GM12891 (cell line): ENCODE measurements at places on chromosomes 13 and 19.

GRCh38 chr19:6862673-6863078, 24.7 kb upstream of the ADGRE1 start:
- peak; percentile 65 for DNase-seq

GRCh38 chr19:34067861-34068271, 104.4 kb upstream of the LSM14A start:
- DNase-seq: no peak

DNA sequence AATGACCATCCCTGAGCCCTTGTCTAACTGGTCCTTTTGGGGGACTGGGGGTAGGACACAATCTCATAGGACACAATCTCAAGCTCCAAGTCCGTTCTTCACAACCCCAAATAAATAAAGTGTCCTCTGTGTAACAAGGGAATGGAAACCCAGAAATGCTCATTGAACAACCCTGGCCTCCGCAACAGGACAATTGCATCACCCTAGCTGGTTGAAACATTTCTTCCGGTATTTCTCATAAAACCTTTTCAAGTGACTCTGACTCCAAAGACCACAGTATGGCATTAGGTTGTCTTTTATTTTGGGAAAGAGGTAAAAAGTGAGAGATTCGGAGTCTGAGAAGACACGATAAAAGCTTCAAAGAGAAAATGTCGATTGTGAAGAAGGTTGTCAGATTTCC, 186.6 kb downstream of the ZNF536 start:
- no peak for DNase-seq

- DNase-seq: no peak
Measured at GRCh38 chr13:112894673-112895481, 74.1 kb upstream of the MCF2L start.

DNA sequence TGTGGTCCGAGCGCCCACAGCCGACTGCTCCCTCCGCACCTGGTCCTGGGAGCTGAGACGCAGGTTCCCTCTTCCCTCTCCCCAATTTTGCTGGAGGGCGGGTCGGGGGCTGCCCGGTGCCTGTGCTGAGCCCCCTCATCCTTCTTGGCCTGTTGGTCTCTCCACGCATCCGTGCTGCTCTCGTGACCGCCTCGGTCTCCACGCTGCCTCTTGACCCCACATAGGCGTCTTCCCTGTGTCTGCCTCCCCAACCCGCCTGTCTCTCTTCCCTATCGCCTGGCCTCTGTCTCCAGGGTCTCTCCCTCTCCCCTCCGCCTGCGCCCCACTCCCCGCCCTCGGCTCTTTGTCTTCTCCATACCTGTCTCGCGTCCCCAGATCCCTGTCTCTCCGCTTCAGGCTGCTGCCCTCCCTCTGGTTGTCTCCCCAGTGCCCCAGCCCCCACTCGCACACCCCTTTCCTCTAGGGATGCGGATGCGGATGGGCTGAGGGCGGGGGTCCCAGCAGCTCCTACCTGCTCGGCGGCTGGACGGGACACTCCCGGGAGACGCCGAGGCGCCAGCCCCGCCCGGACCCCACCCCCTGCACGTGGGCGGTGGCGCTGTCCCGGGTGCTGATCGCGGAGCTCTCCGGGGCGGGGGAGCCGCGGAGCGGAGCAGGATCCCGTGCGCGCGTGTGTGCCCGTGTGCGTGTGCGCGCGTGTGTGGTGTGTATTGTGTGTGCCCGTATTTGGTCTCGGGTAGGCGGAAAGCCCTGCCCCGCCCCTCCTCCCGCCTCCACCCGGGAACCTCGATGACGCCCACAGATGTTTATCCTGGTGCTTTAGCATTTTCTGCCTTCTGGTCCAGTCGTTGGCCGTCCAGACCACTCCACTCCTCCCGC, at the start of gene SYT5:
Gene SYT5, minus strand, starts transcription at position 684 of the 879 bp plus-strand sequence. CDS start 1,248 bp downstream, outside the sequence.
- peak; percentile 78 for DNase-seq

GRCh38 chr13:46088821-46089562, 15.8 kb downstream of the CPB2 start:
- no peak for DNase-seq

DNA sequence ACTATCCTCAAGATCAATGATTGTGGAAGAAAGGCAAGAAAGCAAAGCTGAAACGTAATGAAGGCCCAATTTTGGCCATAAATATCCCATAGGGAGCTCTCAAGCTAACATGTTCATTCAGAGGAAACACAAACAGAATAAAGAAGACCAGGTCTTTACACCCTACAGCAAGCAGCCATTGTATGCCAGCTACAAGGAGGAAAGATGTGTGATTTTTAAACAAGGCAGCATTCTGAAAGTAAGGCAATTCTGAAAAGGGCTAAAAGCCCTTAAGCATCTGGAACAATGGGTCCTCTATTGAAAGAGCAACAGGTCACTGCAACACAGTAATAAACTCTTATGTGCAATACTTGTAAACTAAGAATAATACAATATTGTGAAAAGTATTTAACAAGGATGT, 1002.4 kb downstream of the SLITRK1 start:
- no peak for DNase-seq

- DNase-seq: no peak
Measured at GRCh38 chr19:10892256-10892655, 20.9 kb downstream of the CARM1 start.

GRCh38 chr13:37381502-37381901, 217.1 kb downstream of the POSTN start:
- DNase-seq: no peak

DNA sequence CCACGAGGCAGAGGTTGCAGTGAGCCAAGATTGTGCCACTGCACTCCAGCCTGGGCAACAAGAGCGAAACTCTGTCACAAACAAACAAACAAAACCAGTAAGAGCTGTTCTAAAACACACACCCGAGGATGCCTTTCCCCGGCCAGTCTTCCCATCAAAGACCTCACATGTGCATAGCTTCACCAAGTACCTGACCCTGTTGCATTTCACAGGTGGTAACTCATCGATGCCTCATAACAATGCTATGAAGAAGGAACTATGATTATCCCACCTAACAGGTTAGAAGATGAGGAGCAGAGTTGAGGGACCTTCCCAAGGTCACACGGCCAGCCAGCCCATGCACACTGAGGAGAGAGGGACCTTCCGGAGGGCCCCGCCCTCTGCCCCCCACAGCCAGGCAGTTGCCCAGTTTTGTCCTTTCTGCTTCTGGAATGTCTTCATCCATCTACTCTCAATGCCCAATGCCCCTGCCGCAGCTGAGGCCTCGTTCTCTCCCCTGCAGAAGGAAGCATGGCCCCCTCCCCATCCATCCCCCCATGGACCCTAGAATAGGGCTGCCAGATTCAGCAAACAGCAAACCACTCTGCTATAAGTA, 16.8 kb upstream of the LENG8 start:
- DNase-seq: no peak

DNA sequence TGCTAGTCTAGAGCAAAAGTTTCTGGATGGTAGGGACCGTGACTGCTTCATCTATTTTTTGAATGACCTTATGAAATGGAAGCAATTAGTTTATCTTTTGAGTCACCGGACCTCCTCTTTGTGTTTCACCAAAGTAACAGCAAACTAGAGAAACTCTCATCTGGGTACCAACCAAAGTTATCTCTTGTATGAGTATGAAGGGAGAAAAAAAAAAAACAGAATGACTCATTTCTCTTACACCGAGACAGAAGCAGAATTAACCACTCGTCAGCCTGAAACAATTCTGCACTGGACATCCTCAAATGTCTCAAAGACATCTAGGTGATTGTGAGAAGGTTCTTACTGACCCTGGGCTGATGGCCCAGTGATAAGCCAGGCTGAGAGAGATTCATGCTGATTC, 18.3 kb downstream of the ZNF100 start:
- no peak for DNase-seq

DNA sequence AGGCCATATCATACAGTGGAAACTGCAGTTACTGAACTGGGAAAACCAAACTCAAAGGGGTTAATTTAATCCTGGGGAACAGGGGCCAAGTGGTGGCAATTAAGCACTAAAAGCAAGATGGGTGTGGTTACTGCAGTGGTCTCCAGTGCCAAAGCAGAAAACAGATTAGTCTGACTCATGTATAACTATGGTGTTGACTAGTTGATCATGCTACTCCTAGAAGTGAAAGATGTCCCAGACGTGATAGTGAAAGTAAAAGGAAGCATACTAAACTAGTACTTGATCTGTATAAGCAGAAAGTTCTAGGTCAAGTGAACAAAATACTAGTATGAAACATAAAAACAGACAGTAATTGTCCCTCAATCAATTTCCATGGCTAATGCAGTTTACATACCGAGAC, 360.0 kb upstream of the SLITRK5 start:
- DNase-seq: no peak

DNA sequence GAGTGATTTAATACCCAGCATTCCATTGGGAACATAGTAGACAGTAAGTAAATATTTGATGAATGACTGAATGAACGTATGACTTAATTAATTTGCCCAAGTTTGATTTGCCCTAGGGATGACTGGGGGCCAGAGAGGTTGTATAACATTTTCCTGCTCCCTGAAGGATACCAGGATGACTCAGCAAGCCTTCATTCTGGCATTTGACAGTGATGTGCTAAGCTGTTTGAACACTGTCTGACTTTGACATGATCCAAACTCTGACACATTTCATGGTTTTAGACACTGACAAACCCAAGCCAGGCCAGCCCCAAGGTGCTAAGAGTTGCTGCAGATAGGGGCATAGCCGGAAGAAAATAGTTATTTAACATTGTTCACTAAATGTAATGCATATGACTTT, 53.4 kb upstream of the KLF12 start:
- DNase-seq: no peak

DNA sequence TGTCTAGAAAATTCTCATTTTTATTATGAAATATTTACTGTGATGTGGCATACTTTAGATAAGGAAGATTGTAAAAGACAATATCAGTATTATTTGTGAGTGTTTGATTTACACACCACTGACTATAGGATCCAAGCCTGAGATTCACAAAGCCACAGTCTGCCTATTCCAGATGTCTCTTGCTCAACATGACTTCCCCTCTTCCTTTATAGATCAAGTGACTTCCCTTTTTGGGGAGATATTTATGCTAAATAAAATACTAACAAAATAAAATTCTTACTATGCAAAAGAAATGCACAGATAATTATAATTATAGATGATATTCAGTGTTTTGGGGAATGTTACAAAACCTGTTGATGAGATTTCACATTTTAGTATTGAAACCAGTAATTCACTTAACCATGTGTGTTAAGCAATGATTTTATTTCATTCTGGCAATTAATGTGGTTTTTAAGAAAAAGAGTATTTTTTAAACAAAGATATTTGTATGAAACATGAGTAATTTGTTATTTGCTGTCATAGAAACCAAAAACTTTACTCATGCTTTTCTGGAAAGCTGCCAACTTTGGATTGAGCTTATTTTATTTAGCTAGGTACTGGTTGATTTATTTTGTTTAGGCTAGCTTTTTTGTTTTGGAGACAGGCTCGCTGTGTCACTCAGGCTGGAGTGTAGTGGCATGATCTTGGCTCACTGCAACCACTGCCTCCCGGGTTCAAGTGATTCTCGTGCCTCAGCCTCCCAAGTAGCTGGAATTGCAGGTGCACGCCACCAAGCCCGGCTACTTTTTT, 13.7 kb upstream of the GPR183 start:
- no peak for DNase-seq

- no peak for DNase-seq
Measured at GRCh38 chr13:66994097-66994496, 236.0 kb downstream of the PCDH9 start.

GRCh38 chr13:28338006-28338574, 156.8 kb downstream of the FLT1 start:
- DNase-seq: no peak

GRCh38 chr13:51148223-51148951, 37.3 kb upstream of the C13orf42 start:
- no peak for DNase-seq

GRCh38 chr19:38739440-38740256, 4.6 kb downstream of the CAPN12 start:
- DNase-seq: no peak

GRCh38 chr13:76619631-76620030, 266.6 kb downstream of the KCTD12 start:
- DNase-seq: no peak

DNA sequence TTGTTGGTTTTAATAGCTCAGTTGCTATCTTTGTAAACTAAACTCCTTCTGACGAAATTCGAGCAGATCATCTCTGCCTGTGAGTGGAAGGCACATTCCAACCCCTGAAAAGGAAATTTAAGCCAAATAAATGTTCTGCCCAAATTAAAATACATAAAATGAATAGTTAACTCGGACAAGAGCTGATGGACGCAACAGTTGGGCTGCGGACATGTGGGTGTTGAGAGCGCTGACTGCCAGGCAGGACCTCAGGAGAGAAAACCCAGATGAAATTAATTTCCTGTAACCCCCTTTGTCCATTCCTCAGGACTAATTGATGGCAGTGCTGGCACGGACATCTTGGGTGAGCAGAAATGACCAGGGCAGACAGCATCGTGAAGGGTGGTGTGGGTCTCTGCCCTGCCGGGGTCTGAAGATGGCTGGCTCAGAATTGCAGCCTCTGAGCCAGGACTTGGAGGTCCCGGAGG, 86.5 kb downstream of the TSHZ3 start:
- DNase-seq: no peak

DNA sequence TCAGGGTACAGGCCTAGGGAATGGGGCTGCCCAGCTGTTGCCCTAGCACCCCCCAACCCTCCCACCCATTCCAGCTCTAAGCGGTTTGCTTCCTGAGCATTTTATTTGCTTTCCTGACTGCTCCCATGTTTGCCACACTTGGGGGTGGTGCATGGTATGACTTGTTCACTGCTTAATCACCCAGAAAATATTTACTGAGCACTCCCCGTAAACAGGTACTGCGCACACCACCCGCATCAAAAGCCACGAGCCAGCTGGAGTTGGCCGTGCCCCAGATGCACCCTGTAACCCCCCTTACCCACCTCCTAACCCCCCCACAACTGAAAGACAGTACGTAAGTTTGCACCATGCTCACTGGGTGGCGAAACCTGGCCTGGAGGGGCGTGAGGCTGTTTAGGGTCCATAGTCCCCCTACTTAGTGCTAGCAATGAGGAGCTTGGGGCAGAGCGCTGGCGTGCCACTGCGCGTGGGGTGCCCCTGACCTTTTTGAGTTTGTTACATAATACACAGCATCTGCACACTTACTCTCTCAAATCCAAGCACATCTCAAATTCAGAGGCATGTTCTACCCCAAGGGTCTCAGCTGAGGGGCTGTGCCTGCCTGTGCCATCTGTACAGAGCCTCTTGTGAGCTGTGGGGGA, 29.8 kb downstream of the DPF1 start:
- no peak for DNase-seq

- DNase-seq: no peak
Measured at GRCh38 chr13:28640861-28641599, 17.9 kb upstream of the POMP start.
